ENCODE measurements at places on chromosomes 13 and 19. TPM values are rescaled to one million over a fixed set of nuclear protein-coding genes. Genes with fewer than 3 reads are reported as not detected.

GRCh38 chr19:1235625-1236538 lies 1.9 kb downstream of the CBARP start:
- peaks cover 10% of the 10 kb centered on the region for H3K27me3 ChIP-seq
- DNase-seq = no peak

GRCh38 chr13:37429976-37430375 lies 168.6 kb downstream of the POSTN start:
- no peak overlapping the region for H3K27ac ChIP-seq
- no peak overlapping the region for H3K4me3 ChIP-seq
- no peak for DNase-seq
- H3K27me3 ChIP-seq = no peaks in the 10 kb centered on the region
- H3K4me1 ChIP-seq = no peaks in the 10 kb centered on the region

The BRME1 gene
- total RNA-seq = 3.4 TPM

DNA sequence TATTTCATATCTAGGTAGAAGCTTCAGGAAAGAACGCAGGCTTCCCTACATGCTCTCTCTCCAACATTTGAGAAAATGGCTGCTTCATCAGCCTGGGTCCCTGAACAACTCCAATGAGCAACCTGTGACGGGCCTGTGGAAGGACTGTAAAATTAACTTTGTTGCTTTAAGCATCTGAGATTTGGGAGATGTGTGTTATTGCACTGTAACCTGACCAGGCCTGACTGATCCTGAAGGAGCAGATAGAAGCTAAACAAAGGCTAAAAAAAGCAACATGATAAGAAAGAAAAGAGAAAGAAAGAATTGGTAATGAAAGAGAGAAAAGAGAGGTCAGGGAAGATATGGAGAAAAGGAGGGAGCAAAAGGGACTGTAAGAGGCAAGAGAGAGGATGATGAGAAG lies 77.1 kb upstream of the MBNL2 start:
- peaks cover 10% of the 10 kb centered on the region for H3K27me3 ChIP-seq
- peaks cover 16% of the 10 kb centered on the region for H3K4me1 ChIP-seq
- no peaks in the 10 kb centered on the region for H3K36me3 ChIP-seq
- no peak for DNase-seq
- no peak overlapping the region for H3K4me3 ChIP-seq

- H3K27ac ChIP-seq = no peak overlapping the region
- peak overlapping the region; percentile 80 for H3K4me3 ChIP-seq
- H3K27me3 ChIP-seq = peaks cover 8% of the 10 kb centered on the region
- peaks cover 9% of the 10 kb centered on the region for H3K4me1 ChIP-seq
- no peak for DNase-seq
Measured at GRCh38 chr19:17931532-17932191, 1.2 kb upstream of the CCDC124 start.

DNA sequence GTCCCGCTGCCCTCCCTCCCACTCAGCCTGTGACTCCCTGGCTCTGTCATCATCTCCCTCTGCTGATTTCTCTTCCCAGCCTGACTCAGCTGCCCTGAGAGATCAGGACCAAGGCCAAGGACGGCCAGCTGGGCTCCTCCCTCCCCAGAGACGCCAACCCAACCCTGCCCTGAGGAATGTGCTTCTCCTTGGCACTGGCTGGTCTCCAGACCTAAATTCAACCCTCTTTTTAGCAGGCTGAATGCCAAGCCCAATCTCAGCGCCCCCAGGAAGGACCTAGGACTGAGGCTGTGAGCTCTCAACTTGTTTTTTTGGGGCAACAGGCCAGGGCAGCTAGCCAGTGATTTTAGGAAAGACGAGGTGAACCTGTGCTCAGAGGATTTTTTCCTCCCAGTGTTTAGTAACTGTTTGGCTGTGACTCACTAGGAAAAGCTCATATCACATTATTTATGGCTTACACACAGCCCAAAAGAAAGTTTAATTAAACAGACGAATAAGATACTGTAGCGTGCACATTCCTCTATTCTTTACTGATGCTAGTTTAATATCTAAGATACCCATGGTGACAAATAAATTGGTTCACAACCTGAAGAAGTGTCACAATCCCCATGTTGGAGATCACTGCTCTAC lies 7.4 kb upstream of the IGFL1 start:
- H3K4me1 ChIP-seq = no peaks in the 10 kb centered on the region
- no peak overlapping the region for H3K4me3 ChIP-seq
- no peak overlapping the region for H3K27ac ChIP-seq
- no peaks in the 10 kb centered on the region for H3K36me3 ChIP-seq
- DNase-seq = no peak

DNA sequence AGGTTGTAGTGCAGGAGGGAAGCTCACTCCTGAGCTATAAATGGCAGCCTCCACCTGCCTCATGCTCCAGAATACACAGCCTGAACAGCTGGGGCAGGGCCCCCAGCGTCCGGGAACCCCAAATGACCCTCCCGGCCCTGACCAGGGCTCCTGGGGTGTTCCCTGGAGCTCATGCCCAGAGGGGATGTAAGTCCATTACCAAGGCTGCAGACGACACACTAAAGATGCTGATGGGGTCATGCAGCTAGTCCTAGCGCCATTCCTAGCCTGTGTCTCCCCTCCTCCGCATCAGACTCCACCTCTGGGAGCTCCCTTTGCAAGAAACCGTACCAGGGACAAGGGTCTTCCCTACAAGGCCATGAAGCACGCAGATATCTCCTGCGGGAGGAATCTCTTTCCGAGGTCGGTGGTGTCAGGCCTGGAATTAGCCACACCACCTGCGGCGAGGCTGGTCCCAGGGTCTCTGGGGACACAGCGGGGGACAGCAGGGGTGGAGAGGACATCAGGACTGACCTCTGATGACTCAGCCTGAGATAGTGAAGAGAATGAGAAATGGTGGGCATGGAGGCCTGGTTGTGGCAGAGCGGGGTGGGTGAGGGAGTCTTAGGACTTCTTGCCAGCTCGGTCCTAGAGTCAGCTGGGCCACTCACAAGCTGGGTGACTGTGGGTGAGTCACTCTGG lies 11.9 kb upstream of the TPM4 start:
- DNase-seq = no peak
- H3K4me3 ChIP-seq = no peak overlapping the region
- peaks cover 10% of the 10 kb centered on the region for H3K27me3 ChIP-seq
- no peak overlapping the region for H3K27ac ChIP-seq
- H3K36me3 ChIP-seq = peaks cover 4% of the 10 kb centered on the region
- H3K4me1 ChIP-seq = peaks cover 13% of the 10 kb centered on the region
